Vagina (tissue), 2 donors: ENCODE measurements at places on chromosomes 16 and 17.

- DNase-seq: no peak
Observed at GRCh38 chr16:13781575-13782338, 138.2 kb upstream of the ERCC4 start.

- no peak for DNase-seq
Observed at GRCh38 chr17:58250344-58251011, 12.1 kb downstream of the LPO start.

GRCh38 chr16:11142261-11142630 lies 113.8 kb downstream of the SOCS1 start:
- no peak for DNase-seq

- no peak for DNase-seq
Observed at GRCh38 chr17:74749279-74750038, 1.0 kb downstream of the NHERF1 start.

GRCh38 chr17:58082341-58082869 lies 814 bp upstream of the DYNLL2 start:
- no peak for DNase-seq

DNA sequence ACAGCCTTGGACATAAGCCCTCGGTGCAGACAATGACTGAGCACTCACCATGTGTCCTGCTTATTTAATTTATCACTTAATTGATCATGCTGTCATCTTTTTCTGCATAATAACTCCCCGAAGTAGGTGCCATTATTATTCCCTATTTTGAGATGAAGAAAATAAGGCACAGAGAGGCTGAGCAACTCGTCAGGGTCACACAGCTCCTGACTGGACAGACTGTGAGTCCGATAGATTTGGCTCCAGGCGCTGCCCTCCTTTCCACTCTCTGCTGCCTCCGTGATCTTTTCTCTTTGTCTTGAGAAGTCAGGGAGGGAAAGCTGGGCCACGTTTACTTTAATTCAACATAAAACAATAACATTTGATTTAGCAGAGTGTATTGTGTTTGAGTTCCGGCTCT lies 19.0 kb upstream of the N4BP1 start:
- DNase-seq: no peak

DNA sequence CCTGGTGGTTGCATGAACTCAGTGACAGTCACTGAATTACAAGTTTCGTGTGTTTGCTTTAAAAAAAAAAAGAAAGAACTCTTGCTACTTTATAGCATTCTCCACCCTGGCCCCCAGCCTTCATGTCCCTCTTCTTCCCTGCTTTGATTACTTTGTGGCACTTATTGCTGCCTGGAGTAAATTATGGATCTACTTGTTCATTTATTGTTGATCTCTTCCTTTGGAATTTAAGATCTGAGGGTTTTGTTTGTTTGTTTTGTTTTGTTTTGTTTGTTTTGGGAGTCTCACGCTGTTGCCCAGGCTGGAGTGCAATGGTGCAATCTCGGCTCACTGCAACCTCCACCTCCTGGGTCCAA lies 126.5 kb downstream of the ABCC6 start:
- no peak for DNase-seq

DNA sequence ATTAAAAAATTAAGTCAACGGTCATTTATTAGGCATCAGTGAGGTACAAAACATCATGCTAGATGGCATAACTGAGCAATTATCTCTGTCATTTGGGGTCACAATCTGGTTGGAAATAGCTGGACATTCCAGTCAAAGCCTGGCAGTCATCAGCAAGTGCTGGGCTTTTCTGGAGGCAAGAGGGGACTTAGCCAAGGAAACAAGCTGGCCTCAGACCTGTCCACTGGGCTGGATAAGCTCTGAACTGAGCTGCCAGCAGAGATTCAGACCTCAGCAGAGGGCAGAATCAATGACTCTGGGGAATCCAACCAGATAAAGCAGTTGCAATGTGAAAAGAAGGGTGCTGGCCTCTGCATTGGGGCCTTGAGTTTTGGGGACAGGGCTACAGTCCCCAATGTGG lies 161.9 kb upstream of the NOL11 start:
- DNase-seq: no peak

- no peak for DNase-seq
Observed at GRCh38 chr17:57544834-57545463, 200.2 kb downstream of the CCDC182 start.

GRCh38 chr17:48998587-48999440 lies 1.6 kb downstream of the IGF2BP1 start:
- no peak for DNase-seq

DNA sequence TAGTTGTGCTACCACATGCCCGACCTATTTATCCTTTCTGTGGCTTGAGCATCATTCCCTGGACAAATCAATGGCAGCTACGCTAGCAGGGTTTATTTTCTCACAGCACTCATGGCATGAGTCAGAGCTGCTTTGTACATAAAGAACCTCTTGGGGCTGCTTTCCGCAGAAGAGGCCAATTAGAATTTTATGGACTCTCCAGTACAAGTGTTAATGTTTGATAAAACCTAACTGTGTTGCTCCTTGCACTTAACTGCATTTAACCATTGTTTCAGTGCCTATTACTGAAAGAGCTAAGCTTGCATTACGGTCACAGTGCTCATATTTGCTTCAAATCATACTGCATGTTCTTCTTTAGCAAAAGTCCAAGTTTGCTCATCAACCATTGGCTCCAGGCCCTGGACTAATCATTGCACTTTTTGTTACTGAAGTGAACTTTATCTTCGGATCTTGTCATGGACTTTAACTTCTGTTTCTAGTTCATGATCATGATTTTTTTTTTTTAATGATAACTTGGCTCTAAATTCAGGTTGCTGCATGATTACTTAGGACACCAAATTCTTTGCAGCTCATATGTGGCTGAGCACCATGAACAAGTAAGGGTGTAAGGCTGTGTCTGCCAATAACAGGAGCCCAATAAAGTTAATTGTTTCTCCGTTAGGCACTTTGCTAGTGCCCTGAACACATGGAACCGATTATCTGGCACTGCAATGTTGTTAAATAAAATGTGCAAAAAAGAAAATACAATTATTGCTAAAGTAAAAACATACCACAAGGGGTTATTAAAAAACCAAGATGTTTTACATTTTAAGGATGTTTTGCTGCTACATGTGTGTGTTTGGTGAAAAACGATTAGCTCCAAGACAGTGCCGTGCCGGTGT lies 492.2 kb downstream of the KCNJ2 start:
- DNase-seq: no peak
